ENCODE measurements at places on chromosomes 7 and 10.

GRCh38 chr7:38189231-38189938, 11.3 kb downstream of the STARD3NL start:
- no peak for DNase-seq

GRCh38 chr7:80346704-80347103, 165.2 kb downstream of the GNAT3 start:
- no peak for DNase-seq

DNA sequence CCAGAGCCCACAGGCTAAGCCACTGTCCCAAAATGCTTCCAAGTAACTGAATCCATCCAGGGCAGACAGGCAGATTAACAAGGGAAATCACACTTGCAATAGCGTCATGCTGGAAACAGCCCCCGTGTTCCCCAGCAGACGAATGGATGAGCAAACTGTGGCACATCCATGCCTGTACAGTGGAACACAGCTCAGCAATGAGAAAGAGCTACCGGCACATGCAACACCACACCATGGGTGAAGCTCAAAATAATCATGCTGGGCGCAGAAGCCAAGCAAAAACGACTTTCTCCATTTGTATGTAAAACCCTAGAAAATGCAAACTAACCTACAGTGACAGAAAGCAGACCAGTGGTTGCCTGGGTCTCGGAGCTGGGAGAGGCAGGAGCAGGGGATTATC, 153.1 kb downstream of the SLIT1 start:
- DNase-seq: no peak

DNA sequence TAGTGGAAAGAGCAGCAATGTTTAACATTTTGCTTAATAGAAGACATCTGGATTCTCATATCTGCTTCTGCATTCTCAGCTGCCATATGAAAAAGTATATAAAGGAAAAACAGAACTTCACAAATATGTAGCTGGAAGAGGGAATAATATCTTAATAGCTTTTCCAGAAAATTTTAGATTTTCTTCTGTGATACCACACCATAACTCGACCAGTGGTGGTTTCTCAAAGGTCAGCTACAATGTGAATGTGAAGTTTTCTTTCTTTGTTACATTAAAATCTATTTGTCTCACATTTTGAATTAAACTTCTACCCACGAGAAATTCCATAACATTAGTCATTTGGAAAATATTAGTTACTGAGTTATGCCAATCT, 339.8 kb downstream of the PARD3 start:
- DNase-seq: no peak

GRCh38 chr10:102775935-102776669, 32.4 kb downstream of the WBP1L start:
- no peak for DNase-seq

GRCh38 chr7:13240349-13240748, 552.9 kb downstream of the ARL4A start:
- DNase-seq: no peak

DNA sequence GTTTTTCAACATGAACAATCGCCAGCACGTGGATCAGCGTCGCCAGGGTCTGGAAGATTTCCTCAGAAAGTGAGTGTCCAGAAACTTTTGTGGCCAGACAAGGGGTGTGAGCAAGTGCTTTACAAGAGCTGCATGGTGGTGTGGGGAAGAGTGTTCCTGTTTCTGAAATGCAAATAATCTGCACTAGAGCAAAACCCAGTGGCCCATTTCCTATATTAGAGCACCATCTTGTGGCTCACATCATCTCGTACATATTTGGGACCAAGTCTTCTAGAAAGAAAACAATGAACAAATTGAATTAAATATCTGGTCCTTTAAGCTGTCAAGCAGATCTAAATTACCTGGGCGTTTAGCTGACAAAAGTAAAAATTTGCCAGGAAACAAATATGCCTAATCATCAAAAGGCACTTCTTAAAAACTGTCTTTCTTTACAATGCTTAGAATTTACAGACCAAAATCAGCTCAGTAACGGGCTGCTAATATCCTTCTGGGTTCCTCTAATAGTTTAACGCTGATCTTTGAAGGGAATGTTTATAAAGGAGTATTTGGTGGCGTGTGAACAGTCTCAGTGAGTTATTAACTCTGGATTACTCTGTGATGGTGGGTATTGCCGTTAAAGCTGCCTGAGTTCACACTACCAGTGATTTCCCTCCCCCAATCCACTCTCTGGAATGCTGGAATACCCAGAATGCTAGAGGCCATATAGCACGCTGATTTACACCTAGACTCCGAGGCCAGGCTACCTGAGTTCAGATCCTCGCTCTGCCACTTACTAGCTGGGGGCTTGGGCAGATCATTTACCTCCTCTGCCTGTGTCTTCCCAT, 73.6 kb downstream of the SNX10 start:
- DNase-seq: no peak

GRCh38 chr7:112889834-112890438, 99.7 kb upstream of the TMEM168 start:
- DNase-seq: no peak

- DNase-seq: no peak
These were observed at the start of gene NYAP1 for GRCh38 chr7:100483722-100484672. Gene NYAP1 (plus strand): TSS chr7:100483927. CDS start chr7:100485312, 1,385 bp downstream.

GRCh38 chr7:73647725-73648592, 19.7 kb upstream of the VPS37D start:
- no peak for DNase-seq

- no peak for DNase-seq
These were observed 205.5 kb upstream of the STK17A start for GRCh38 chr7:43377196-43377960.

DNA sequence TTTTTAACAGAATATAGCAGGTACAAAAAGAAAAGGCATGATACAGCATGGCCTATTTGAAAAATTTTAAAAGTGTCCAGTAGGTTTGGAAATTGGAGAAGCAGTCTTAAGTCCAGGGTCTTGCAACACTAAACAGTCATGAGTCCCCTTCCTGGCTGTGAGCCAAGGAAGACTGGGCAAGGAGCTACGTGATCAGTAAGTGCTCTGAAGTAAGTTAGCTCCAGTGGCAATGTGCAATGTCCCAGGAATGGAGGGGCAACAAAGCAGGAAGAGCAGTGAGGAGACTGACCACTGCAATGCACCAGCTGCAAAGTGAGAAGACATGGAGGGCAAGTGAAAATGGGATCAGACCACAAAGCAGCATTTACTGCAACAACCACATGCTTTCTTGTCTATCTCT, 72.9 kb upstream of the GRID1 start:
- no peak for DNase-seq

GRCh38 chr7:120939345-120939744, 11.2 kb upstream of the ING3 start:
- no peak for DNase-seq

GRCh38 chr7:33423646-33424020, 294.3 kb downstream of the BBS9 start:
- DNase-seq: no peak

GRCh38 chr10:19947215-19947614, 131.0 kb downstream of the PLXDC2 start:
- no peak for DNase-seq

- no peak for DNase-seq
These were observed 5.6 kb upstream of the WASL start for GRCh38 chr7:123754271-123754871.

- DNase-seq: no peak
These were observed 85.4 kb downstream of the PCLO start for GRCh38 chr7:83077328-83077727.

DNA sequence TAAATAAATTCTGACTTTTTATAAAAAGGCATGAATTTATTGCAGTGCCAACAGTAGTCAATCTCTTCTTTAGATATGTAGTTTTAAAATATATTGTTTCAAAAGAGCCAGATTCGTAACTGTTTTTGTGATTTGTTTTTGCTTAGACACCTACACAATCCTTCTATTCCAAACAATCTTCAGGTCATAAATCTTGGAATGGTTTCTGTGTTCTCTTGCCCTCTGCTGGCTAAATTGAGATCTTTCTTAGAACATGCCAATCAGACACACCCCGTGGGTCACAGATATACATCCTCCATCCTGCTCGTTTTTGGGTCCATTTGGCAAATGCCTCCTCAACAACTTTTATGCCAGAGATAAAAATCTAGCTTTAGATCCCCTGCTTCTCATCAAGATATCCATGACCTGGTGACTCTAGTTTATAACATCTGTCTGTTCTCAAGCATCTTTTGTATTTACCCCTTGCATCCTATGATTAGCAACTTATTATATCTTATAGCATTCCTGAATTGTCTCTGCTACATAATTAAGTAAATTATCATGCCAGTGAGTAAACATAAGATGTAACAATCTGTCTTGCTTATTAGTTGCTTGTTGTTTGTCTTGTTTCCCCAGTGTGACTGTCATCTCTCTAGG, 35.3 kb upstream of the IFRD1 start:
- DNase-seq: no peak

DNA sequence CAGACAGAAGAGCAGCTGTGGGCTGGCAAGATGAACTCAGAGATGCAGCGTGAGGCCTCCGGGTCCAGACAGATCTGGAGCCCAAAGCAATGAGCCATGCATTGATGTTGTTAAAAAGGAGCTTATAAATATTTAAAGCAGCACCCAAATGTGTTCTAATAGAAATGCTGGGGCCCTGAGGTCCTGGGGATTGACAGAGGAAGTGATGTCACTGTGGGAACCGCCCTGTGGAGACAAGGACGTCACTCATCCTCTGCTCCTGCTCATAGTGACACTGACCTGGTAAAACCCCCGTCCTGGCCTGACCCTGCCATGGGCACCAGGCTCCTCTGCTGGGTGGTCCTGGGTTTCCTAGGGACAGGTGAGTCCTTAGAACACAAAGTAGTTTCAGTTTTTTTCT, 197.0 kb upstream of the PRSS58 start:
- no peak for DNase-seq

GRCh38 chr10:6498771-6499170, 81.3 kb downstream of the PRKCQ start:
- no peak for DNase-seq

GRCh38 chr10:87864496-87865059, 1.2 kb downstream of the PTEN start:
- DNase-seq: no peak

GRCh38 chr10:3395458-3395861, 222.9 kb upstream of the PITRM1 start:
- no peak for DNase-seq

DNA sequence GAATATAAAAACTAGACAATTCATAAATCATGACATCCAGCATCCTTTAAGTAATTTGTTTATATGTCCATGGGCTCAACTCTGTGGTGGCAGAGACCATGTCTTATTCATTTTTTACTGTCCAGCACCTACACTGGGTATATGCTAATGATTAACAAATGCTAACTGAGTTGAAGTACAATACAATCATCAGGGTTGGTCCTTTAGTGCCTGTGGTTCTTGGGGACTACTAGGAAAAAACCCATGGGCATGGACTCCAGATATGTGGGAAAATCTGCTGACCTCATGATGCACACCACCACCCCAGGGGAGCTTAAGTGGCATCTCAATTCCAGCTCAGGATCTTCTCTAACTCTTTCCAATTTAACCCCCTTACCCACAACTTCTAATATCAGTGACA, 85.3 kb upstream of the YAE1 start:
- no peak for DNase-seq

DNA sequence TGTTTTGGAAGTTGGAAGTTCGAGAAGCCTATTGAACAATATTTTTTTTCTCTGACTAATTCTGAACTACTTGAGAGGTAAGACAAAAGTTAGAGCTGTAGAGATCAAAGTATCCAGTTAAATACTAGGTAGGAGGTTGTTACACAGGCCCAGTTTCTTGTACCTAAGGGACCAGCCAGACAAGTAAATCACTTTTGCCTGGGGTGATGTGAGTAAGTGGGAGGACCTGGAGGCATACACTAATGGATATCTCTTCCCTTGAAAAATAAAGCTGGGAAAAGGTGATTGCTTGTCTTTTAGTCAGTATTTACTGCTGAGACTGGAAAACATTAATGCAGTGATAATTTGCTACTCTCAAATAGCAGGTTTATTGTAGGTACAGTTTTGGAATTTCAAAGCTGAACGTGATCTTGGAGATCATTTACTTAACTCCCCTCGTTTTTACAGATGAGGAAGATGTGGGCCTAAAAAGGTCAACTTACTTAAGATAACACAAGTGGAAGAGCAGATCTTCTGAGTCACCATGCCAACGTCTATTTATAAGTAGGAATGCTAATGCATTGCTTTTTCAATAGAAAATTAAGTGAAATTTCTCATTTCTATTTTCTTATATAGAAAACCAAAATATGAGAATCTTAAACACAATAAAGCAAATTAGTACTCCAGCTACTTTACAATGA, 181.3 kb downstream of the PPP1R9A start:
- DNase-seq: no peak

GRCh38 chr10:78924319-78925003, 144.3 kb upstream of the ZMIZ1 start:
- DNase-seq: no peak

DNA sequence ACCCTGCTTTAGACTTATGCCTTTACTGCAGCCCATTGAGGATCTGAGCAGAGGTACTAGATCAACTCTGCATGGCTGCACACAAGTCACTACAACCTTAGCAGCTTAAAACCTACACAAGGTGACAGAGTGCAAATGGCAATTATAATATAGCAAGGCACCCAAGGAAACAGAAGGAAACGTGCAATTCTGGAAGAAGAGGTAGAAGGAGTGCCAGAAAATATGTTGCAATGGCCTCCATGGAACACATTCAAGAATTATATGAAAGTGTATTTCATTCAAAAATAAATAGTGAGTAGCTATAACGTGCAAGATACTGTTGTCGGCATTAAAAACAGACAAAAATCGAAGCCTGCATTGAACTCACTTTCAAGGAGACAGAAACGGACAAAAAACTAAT, 2.9 kb upstream of the AKR1C8 start:
- DNase-seq: no peak

DNA sequence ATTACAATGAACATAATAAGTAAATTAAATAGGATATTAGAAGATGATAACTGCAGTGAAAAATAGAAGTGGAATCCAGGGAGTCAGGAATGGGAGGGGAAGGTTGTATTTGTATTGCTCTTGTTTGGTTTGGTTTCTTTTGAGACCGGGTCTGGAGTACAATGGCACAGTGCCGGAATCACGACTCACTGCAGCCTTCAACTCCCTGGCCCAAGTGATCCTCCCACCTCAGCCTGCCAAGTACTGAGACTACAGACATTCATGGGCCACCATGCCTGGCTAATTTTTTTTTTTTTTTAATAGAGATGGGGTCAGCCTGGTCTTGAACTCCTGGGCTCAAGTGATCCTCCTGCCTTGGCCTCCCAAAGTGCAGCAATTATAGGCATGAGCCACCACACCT, 59.9 kb upstream of the LRRC4 start:
- no peak for DNase-seq

DNA sequence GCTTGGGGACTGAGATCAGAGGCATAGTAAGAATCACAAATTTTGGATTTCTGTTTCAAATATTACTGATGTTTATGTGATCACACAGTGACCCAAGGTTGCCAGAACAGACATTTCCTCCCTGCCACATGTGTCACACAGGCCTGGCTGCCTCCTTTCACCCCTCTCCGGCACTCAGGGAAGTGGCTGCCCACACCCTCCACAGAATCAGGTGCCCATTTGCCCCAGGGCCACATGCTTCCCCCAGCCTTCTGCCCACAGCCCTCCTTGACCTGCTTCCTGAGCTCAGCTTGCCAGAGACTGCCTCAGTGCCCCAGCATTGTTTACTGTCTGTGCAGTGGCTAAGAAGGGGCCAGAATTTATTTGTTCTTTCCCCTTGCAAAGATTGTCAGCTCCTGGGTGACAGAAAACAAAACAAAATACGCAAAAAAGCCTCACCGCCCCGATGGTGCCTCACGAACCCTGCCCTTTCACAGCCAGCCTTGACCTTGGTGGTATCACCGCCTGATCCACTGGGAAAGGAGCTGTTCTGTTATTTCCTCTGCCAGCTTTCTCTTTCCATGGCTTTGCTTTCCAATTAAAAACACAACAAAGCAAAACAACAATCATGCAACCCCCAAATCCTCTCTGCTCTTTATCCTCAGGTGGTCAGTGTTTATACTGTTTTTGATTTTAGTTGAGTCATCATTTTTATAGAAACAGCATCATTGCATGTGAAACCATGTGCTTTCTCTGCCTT, 52.8 kb downstream of the CHN2 start:
- no peak for DNase-seq
